ENCODE measurements at places on chromosomes 2 and 18. TPM values are rescaled to one million over a fixed set of nuclear protein-coding genes. Genes with fewer than 3 reads are reported as not detected.

SCN7A gene
- not detected for total RNA-seq

ACTG2 gene
- total RNA-seq, result not detected

IL18RAP gene
- not detected for total RNA-seq

PTPRM gene
- 17.6 TPM for total RNA-seq

TEKT4 gene
- total RNA-seq, result not detected

ANO7 gene
- 0.91 TPM for total RNA-seq

MERTK gene
- total RNA-seq, result 0.62 TPM

CTLA4 gene
- not detected for total RNA-seq

GKN1 gene
- total RNA-seq, result not detected

MAB21L4 gene
- total RNA-seq, result not detected

HOXD8 gene
- not detected for total RNA-seq

FBXO15 gene
- total RNA-seq, result 0.41 TPM

GALNT5 gene
- total RNA-seq, result 0.04 TPM

SNORC gene
- 0.25 TPM for total RNA-seq

STEAP3 gene
- 17.7 TPM for total RNA-seq

MROH2A gene
- not detected for total RNA-seq

NYAP2 gene
- 0.95 TPM for total RNA-seq
